ENCODE measurements at places on chromosomes 2 and 18. TPM values are rescaled to one million over a fixed set of nuclear protein-coding genes. Genes with fewer than 3 reads are reported as not detected.

Gene HEATR5B
- total RNA-seq: 22.2 TPM

DNA sequence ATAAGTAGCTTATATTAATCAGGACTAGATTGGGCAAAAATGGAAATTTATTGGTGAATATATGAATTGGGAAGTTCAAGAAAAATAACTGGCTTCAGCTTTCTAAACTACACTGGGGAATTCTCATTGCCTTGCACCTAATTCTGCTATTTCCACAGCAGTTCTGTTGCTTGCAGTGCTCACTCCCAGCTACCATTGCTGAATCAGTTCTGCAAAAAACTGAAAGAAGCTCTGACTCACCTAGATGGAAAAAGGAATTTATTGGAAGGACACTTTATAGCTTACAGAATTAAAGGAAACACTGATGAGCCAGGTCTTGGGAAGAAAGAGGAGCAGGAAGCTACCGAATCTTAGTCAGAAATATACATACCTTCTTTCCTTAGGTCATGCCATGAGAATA is 60.3 kb upstream of the ACVR1 start:
- DNase-seq: no peak

GRCh38 chr2:44083054-44083453 is 85.6 kb upstream of the PPM1B start:
- no peak for DNase-seq

GRCh38 chr18:56108478-56109367 is 520.7 kb upstream of the TCF4 start:
- no peak for DNase-seq

Gene HDAC4
- total RNA-seq: 46.2 TPM

DNA sequence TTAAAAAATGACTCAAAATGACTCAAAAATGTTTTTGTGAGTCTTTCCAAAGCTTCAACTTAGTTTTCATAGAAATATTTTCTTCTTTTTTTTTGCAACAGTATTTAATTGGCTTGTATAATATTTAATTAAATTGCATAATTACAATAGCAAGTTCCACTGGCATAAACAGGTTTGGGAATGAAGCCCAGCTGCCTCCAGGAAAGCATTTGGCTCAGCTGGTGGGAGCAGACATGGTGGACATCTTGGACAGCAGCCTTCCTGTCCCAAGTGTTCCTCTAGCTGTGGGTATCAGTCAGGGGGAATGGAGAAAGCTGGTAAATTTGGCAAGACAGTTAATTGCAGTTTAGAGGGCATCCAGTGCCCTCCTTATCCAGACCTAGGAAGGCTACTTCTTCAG is 213.4 kb downstream of the ZBTB7C start:
- DNase-seq: no peak

DNA sequence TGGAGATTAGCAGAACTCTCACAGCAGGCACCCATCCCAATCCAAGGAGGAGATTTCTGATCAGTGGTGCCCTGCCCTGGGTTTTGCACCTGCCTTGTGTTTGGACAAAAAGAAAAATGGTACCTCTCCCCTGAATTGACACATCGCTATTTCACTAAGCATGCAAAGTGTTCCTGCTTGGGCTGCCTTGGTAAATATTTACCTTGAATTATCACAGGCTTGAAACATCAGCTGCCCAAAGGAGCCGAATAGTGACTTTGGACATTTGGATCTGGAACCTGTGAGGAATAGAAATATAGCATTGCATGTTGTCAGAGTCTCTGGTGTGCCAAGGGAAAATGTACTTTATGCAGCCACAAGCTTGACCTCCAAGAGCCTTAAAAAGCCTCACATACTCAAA is 926.4 kb upstream of the FANCL start:
- no peak for DNase-seq
